Aorta (tissue), 5 donors: ENCODE measurements at places on chromosomes 12 and 14.

- no peak overlapping the region for H3K4me3 ChIP-seq
- no peak for DNase-seq
- H3K27ac ChIP-seq: no peak overlapping the region
- no peaks in the 10 kb centered on the region for H3K4me1 ChIP-seq
Observed at GRCh38 chr12:123813349-123813748, 51.2 kb downstream of the DNAH10 start.

- no peaks in the 10 kb centered on the region for H3K27me3 ChIP-seq
- DNase-seq: no peak
- H3K27ac ChIP-seq: peak overlapping the region; percentile 88
- no peaks in the 10 kb centered on the region for H3K36me3 ChIP-seq
Observed at GRCh38 chr14:49892301-49892635, 614 bp upstream of the ARF6 start.

DNA sequence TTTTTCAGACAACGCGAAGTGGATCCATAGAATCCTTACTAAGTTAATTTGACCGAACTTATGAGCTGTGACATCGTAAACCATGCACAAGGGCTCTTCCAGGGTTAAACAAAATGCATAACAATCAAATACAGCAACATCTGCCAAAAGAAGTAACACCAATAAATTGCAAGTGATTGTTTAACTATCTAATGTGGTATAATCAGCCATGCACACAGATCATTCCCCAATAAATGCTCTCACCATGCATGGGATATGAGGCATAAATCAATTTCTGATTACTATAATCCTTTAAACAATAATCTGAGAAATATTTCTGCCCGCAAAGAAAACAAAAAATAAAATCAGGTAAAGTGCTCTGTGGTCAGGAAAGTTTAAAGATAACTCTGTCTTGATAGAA is 7.7 kb upstream of the PLEKHG7 start:
- DNase-seq: no peak
- no peaks in the 10 kb centered on the region for H3K4me1 ChIP-seq
- H3K27me3 ChIP-seq: no peaks in the 10 kb centered on the region
- H3K36me3 ChIP-seq: no peaks in the 10 kb centered on the region

DNA sequence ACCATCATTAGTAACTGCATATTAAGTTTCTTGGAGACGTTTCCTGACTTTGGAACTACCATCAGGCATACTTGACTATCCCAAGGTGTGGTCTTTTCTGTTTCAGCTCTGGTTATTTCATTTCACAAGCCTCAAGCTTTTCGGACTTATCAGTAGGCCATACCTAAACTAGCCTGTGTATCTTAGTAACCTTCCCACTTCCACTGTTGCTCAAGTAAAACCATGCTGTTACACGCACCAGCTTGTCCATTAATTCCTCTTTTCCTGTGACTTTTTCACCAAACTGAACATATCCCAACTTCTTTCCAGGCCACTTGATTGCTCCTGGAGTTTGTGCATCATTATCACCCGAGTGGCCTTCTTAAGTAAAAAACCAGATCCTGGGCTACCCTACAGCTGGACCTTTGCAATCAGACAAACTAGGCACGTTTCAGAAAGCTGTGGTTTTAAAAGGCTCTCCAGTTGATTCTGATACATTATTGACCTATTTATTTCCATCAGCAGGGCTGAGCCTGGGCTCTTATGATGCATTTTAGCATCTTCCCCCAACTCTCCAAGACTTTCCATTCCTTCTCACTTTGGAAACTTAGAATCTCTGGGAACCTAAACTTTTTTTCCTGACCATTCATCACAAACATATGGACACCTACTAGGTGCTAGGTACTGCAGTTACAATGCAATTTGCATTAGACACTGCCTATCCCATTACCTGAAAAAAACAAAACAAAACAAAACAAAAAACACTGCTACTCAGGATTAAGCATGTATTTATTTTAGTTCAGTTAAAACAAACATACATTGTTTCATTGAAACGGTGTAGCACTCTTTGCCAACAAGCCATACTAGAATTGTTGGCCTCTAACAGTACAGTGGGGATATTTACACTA is 14.9 kb downstream of the SLC38A2 start:
- H3K4me3 ChIP-seq: peak overlapping the region; percentile 14
- H3K36me3 ChIP-seq: peaks cover 1% of the 10 kb centered on the region
- H3K27me3 ChIP-seq: no peaks in the 10 kb centered on the region
- no peak for DNase-seq
- H3K27ac ChIP-seq: no peak overlapping the region

DNA sequence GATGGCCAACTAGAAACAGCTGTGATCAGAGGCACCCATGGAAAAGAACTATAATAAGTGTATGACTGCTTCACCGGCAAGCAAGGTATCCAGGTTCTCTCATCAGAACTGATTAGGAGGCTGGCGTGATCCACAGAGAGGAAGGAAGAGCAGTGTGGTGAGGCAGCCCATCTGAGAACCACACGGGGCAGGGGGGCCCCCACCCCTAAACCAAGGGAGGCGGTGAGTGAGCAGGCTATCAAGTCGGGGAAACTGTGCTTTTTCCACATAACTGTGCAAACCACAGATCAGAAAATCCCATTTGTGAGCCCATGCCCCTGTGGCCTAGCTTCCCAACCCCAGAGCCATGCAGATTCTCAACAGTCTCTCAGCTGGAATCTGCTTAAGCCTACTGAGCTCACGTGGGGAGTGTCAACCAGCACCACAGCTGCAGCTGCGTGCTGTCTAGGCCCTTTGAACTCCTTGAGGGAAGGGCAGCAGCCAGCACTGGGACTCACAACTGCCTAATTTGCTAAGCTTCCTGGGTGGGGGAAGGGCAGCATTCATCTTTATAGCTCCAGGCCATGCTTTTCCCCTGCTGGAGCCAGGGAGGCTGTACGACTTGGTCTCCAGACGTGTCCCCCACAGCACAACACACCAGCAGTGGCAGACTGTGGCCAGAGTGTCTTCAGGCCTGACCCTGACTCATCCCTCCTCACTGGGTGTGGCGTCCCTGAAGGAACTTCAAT is 444.4 kb upstream of the ATP2B1 start:
- H3K4me1 ChIP-seq: no peaks in the 10 kb centered on the region
- no peak overlapping the region for H3K4me3 ChIP-seq
- H3K27me3 ChIP-seq: no peaks in the 10 kb centered on the region
- H3K36me3 ChIP-seq: no peaks in the 10 kb centered on the region
- no peak for DNase-seq

DNA sequence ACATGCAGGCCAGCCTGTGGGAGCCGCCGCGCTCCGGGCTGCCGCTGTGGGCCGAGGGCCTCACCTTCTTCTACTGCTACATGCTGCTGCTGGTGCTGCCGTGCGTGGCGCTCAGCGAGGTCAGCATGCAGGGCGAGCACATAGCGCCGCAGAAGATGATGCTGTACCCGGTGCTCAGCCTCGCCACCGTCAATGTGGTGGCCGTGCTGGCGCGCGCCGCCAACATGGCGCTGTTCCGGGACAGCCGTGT is 2.9 kb downstream of the TMEM121 start:
- H3K36me3 ChIP-seq: no peaks in the 10 kb centered on the region
- no peaks in the 10 kb centered on the region for H3K27me3 ChIP-seq
- H3K4me1 ChIP-seq: no peaks in the 10 kb centered on the region
- no peak overlapping the region for H3K27ac ChIP-seq

DNA sequence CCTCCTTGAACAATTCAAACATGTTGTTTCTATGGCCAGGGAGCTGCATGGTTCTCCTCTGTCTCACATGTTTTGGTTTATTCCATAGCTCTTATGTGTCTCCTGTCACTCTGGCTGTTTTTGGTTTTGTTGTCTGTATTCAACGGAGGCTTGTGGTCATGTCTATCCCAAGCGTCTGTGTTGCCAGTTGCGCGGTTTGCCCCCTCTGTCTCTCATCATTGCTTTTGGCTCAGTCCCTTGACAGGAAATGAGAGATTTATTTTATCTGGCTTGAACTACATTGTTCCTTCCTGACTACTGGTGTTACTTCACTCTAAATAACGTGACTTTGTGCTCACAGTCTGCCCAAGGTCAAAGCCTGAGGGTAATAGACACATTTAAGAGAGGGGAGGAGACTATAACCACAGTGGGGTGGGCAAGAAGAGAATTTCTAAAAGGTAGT is 96.4 kb upstream of the SOX5 start:
- no peaks in the 10 kb centered on the region for H3K27me3 ChIP-seq
- no peak for DNase-seq
- H3K4me1 ChIP-seq: no peaks in the 10 kb centered on the region
- H3K27ac ChIP-seq: no peak overlapping the region
- no peak overlapping the region for H3K4me3 ChIP-seq
